Stimulated activated CD4-positive, alpha-beta T cell treated with anti-CD3 and anti-CD28 coated beads, Interleukin-4, amount 100 ng/mL, for 4 hours (primary cell): ENCODE measurements at places on chromosomes 2 and 18.

- DNase-seq: no peak
Observed at GRCh38 chr2:121363632-121364420, 78.8 kb upstream of the TFCP2L1 start.

DNA sequence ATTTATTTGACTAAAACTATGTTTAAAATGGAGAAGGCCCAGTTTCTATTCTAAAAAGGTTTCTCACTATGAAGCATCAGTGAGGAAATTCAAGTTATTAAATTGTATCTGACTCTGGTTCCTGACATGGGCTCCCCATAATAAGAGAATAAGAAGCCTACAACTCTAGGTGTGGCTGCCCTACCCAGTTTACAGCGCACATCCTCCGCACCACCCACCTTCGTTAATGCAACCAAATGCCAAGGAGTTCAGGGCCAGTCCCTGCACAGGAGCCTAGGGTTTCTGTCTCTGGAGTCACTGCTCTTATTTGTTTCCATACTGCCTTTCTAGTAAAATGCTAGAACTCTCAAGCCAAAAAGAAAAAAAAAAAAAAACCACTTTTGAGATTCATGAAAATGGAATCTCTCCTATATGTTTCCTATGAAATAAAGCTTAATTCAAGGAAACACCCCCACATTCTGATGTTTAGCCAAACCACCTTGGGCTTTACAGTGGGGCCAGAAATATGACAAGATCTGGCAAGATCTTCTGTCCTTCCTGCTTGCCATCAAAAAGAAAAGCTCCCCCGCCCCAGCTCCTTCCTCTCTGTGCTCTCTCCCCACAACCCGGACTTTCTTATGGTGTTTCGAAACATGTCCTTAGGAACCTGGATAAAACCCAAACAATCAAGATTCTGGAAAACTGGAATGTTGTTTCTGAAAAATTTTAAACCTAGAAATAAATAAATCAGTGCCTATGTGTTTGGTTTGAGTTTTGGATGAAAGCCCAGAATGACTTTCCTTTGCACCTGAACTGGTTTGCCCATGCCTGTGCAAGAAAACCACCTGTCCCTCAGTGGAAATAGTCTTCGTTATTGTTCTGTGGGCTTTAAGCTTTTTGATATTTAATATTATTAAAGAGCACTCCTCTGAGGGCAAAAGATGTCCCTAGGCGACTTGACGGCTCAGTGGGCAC, 136.7 kb downstream of the SP3 start:
- DNase-seq: no peak

GRCh38 chr2:42928692-42929545, 136.5 kb upstream of the HAAO start:
- DNase-seq: no peak

DNA sequence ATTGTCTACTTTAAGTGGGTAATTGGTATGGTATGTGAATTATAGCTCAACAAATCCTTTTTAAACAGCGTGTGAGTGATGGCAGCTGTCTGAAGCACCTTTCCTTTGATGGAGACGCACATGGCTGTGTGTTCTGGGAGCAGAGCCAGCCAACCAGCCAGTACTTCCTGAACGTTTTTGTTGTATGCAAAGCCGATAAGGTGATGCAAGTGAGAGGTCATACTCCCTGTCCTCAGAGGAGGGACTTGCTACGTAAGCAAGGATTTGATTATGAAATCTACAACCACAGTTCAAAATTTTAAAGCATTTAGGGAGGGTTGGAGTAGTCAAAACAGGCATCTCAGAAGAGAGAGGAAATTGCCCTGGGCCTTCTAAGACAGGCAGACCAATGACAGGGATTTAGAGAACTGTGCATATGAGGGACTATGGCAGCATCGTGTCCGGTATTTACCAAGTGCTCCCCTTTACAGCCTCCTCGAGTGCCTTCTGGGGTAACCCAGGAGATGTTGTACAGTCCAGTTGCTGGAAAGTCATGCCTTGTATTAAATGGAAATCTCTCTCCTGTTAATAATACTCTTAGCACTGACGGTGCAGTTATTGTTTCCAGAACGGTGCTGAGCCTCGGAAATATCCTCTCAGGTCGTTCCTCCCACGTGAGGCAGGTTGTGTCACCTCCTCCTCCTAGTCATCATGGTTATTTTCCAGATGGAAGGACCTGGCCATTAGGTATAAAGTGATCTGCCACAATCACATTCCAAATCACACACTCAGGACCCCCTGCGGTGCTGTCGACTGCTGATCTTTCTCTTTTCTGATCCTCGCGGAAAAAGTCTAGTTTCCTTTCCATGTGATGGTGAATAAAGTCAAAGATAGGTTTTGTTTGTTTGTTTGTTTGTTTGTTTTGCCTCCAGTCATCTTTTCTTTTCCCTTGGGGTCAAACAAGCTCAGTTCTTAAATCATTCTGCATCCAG, 28.4 kb downstream of the ARHGEF4 start:
- DNase-seq: no peak

- no peak for DNase-seq
Observed at GRCh38 chr2:221169724-221170123, 402.4 kb downstream of the EPHA4 start.

DNA sequence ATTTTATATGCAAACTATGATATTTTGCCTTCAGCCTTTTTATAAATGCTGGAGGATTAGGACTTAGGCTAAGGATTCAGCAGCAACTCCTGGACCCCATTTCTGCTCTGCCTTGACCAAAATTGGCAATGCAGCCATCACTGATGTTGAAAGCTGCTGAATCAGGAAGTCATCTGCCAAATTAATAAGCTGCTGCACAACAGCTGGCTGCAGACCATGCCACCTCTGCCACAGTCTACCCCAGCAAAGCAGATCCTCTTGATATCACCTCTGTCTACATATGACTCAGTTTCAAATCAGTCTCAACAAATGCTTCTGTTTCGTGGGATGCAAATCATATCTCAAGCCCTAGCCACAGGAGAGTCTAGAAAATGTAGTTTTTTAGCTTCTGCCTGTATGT, 7.1 kb upstream of the SOS1 start:
- DNase-seq: peak; percentile 29

- DNase-seq: no peak
Observed at GRCh38 chr18:14916851-14917250, 168.9 kb downstream of the ANKRD30B start.

- DNase-seq: no peak
Observed at GRCh38 chr2:217092710-217093379, 233.0 kb upstream of the TNP1 start.

DNA sequence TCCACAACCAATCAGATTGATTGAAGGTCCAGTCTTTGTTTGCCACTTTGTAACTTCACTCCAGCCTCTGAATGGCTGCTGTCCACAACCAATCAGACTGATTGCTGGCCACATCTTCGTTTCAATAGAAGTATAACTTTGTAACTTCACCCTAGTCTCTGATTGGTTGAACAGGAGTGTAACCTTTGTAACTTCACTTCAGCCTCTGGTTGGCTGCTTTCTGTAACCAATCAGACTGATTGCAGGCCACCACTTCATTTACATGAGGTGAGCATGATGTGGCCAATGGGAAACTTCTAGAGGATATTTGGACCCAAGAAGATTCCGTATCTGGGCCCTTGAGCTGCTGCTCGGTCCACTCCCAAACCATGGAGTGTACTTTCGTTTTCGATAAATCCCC, 16.9 kb upstream of the ALPP start:
- no peak for DNase-seq

DNA sequence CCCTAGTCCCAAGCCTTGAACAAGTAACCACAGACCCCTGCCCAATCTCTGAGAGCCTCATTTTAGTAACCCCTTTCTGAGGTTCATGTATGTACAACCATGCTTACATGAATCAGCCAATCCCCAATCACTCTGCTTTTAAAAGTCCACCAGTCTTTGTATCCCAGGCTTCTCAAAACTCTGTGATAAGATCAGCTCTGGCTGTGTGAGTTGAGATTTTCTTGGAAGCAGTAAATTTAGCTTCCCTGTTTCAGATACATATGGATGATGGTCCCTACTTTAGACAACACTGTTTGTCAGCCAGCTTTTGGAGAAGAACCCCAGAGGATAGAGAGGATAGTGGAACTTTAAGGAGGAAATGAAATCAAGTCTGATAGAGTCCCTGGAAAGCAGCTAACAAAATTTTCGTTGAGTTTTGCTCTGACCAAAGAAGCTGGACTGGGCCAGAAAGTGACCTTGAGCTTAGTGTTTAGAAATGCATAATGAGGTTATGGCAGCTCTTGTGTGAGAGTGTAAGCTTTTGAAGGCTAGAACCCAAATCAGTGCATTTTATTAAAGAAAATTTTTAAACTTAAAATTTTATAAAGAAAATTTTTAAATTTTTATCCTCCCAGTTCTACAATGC, 3.7 kb downstream of the ADNP2 start:
- DNase-seq: no peak

DNA sequence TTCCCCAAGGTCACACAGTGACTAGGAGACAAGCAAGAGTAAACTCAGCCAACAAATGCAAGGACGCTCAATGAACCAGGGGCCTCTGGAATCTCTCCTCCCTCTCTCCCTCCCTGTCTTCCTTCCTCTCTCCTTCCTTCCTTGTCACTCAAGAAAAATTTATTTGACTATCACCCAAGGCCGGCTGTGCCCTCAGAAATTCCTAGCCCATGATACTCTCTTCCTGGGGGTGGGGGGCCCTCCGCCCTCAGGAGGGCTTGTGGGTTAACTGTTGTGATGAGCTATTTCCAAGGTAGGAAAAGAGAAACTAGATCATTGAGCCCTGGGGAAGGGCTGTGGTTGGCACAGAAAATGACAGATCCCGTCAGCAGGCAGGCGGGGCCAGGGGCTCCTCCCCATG, 21.7 kb downstream of the INHBB start:
- no peak for DNase-seq

DNA sequence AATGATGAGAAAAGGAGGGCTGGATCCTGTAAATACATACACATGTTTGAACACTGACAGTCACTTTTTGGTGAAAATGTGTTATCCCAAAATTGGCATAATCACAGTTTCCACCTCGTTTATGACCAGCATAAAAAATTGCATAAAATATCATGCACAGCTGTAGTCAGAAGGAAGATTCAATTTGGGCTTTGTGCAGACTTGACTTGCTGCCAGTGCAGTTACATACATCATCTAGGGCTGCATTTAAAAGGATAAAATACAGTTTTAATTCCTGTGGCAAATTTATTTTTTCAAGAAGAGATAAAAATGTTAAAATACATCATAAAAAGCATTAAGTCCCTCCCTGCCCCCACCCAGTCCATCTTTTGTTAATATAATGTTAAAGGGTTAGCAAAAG, 103.8 kb downstream of the VWC2L start:
- no peak for DNase-seq

DNA sequence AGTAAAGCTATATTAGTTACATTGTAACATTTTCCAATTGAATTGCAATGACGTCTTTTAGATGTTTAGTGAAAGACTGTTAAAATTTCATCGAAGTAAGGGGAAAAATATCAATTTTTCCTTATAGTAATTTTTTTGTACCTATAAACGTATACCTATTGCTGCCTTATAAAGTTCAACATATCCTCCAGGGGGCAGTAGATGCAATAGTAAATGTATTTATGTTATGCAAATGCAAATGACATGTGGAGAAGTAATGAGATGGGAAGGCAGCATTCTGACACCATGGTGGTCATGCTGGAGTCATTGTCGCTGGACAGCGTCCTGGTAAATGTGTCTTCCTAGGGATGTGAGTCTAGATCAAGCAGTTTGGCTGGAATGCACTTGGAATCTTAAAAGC, 38.7 kb downstream of the MSTN start:
- DNase-seq: no peak

DNA sequence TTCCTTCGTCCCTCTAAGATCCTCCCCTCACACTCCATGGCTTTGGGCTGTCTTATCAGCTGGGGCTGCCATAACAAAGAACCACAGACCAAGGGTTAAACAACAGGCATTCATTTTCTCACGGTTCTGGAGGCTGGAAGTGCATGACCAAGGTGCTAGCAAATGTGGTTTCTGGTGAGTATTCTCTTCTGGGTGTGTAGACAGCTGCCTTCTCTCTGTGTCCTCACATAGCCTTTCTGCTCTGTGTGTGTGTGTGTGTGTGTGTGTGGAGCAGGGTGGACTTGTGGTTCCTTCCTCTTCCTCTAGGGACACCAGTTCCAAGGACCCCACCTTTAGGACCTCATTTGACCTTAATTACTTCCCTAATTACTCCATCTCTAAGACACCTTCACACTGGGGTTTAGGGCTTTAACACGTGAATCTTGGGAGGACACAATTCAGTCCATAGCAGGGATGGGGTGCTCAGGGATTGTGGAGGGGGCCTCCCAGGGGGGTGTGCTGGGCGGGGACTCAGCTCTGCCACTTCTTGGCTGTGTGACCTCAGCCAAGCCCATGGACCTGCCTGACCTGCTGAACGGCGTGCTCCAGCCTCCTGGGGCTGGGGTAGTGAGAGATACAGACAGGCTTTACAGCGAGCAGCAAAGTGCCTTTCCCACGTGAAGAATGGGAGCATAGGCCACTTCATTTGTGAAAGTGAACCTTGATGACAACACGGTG, 38.0 kb downstream of the ACKR3 start:
- DNase-seq: no peak

DNA sequence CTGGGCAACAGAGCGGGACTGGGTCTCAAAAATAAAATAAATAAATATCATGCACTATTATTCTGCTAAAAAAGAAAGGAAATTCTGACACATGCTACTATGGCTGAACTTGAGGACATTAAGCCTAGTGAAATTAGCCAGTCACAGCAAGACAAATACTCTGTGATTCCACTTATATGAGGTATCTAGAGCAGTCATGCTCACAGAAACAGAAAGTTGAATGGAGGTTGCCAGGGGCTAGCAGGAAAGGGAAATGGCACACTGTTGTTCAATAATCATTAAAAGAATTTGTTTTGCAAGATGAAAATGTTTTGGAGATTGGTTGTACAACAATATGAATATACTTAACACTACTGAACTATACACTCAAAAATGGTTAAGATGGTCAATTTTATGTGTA, 60.8 kb downstream of the NCKAP1 start:
- no peak for DNase-seq

GRCh38 chr18:59459369-59460071, 100.5 kb upstream of the LMAN1 start:
- no peak for DNase-seq

- DNase-seq: no peak
Observed at GRCh38 chr2:24597181-24597870, 106.3 kb downstream of the NCOA1 start.

DNA sequence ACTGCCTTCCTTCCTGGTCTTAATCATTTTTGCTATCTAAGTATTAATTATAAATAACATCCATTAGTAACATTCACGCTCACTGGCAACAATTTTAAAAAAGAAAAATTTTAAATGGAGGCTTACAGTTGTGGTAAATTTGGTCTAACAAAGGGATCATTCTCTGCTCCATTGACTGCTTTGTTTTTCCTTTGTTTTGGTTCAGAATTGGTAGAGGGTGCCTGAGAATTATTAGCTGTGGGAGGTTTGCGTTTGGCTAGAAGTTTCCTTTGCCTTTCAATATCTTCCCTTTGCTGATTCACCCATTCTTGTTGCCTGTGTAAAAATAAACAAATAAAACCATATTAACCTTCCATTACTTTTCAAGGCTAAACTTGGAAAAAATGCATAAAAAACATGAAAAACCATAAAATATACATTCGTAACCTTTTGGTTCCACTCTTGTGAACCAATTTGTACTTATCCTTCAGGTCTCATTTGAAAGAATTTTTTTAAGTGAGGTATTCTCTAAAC, 114.6 kb downstream of the TLK1 start:
- DNase-seq: no peak
